ENCODE measurements at places on chromosomes 4 and X. TPM values are rescaled to one million over a fixed set of nuclear protein-coding genes. Genes with fewer than 3 reads are reported as not detected.

GRCh38 chrX:108223585-108223984, 132.0 kb downstream of the ATG4A start:
- no peak for DNase-seq

DNA sequence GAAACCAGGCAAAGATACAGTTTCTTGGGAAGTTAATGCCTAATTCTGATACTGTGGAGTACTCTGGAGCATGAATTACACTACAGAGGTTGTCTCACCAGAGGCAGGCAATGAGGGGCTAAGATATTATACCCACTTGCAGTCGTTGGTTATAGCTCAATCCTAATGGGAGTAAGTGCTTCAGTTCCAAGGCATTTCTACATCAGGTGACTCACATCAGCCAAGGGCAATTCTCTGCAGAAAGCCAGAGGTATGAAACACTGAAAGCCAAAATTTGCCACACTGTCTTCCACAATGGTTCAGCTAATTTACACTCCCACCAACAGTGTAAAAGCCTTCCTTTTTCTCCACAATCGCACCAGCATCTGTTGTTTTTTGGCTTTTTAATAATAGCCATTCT, 174.0 kb upstream of the IL15 start:
- no peak for DNase-seq

DNA sequence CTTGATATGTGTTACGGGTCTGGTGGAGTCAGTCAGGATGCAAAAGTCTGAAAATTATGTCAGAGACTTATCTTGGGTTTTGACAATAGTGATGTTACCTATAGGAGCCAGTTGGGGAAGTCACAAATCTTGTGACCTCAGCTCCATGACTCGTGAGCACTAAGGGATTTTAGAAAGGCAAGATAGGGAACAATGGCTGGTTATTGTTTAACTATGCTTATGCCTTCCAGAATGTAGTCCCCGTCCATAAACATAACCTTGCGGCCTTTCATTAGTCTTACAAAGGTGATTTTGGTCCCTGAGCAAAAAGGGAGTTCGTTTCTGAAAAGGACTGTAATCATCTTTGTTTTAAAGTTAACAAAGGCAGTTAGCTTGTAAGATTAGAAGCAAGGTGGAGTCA, 23.9 kb upstream of the GATB start:
- DNase-seq: no peak

- DNase-seq: no peak
Observed at GRCh38 chr4:100118181-100118580, 72.1 kb downstream of the DDIT4L start.

GRCh38 chr4:17718471-17718870, 63.0 kb downstream of the FAM184B start:
- DNase-seq: no peak

GRCh38 chrX:44536198-44536597, 6.5 kb downstream of the FUNDC1 start:
- no peak for DNase-seq

- no peak for DNase-seq
Observed at GRCh38 chr4:8376361-8377102, 64.0 kb downstream of the ACOX3 start.

Gene PPEF1
- not detected for total RNA-seq

Gene LUZP4
- total RNA-seq: not detected

Gene GRIA3
- 1.3 TPM for total RNA-seq
